Kidney (tissue), 22 donors: ENCODE measurements at places on chromosomes 7 and 10. TPM values are rescaled to one million over a fixed set of nuclear protein-coding genes. Genes with fewer than 3 reads are reported as not detected.

DNA sequence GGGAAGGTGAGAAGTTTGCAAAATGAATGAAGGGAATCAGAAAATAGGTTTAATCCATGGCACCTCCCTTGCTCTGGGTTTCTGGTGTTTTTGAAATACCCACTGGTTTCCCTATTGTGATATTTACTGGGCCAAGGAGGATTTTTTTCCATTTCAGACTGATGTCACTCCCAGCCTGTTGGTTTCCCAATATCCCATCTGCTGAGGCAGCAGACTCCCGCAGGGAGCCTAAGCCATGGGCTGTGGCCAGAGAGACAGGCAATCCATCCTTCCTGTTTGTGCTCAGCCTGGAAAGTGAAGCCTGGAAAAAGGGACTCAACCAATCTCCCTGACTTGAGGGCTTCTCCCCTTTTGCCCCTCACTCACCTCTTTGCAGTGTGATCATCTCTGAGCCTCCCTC lies 22.8 kb downstream of the FAM107B start:
- DNase-seq, result no peak

BMPER gene
- 0.80 TPM for polyA plus RNA-seq

GRCh38 chr7:150502519-150502918 lies 12.2 kb upstream of the GIMAP7 start:
- no peak for DNase-seq

DNA sequence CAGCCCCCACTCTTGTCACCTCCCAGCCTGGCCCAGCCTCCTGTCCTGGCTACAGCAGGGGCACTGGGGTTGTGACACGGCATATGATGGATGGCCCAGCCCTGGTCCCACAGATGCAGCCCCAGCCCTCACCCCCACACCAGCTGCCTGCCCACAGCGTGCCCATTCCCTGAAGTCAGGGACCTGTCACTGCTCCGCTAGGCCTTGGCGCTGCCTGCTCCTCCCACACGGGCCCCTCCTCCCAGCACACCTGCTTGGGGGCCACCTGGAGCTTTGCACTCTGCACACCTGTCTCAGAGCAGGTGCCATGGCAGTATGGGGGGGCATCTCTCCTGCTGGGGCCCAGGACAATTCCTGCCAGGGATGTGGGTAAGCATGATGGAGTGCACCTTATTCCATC lies 3.5 kb downstream of the GCK start:
- DNase-seq, result no peak

GRCh38 chr10:53489335-53490182 lies 717.0 kb upstream of the MBL2 start:
- no peak for DNase-seq

- peak; percentile 50 for DNase-seq
Observed at GRCh38 chr7:27141923-27142579, 1.4 kb downstream of the HOXA5 start.

DNA sequence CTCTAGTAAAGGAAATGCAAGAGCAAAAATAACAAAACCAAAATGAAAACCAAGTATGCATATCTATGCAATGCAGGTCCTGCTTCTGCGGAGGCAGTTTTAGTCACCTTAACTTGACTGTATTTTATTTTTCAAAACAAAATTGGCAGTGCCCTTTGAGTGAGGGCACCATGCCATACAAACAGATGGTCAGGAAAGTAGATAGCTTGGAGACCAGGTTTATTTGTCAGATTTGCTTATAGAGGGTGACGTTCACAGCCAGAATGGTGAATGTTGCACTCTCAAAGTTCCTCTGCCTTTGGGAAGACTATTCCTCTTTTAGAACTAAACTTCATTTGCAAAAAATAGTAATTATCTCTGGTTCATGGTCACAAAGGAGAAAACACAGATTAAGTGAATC lies 801.9 kb downstream of the ANKRD7 start:
- DNase-seq, result no peak
